Myocyte (in vitro differentiated cells): ENCODE measurements at places on chromosomes 13 and 19. TPM values are rescaled to one million over a fixed set of nuclear protein-coding genes. Genes with fewer than 3 reads are reported as not detected.

DNA sequence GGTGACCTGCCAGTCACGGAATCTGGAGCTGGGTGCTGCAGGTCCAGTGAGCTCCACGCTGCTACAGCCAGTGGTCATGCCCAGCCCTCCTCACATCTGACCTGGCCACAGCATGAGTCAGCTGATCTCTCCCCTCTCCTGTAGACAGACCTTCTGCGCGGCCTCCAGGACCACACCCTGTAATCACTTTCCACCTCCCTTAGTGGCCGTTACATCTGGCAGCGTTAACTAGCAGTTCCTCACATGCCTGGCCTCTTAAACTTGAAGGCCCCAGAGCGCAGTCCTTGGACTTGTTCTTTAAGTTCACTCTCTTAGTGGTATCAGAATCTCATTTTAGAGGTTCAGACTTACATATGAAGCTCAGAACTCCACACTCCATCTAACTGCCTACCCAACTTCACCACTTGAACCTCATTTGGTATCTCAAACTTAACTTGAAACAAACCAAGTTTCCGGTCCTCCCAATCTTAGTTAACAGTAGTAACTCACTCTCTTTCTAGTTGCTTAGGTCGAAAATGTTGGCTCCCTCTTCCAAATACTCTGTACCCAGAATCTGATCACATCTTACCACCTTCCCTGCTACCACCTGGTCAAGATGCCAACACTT, 22.7 kb downstream of the MIPEP start:
- DNase-seq, result peak; percentile 15

DNA sequence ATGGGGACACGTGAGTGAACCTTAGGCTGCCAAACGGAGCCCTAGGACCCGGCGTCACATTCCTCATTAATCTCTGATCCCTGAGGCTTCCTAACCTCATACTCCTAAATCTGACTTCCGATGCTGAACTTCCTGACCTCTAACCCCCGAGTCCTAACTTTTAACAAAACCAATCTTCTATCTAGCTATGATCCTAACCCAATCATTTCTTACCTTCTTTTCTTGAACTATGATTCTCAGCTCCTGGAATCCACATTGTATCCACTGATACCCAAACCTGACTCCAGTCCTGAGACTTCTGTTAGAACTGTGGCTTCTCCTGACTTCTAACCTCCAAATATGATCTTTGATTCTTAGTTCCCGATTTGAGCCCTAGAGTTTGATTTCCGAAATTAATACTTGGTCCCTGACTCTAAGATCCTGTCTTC, 447 bp downstream of the NFKBIB start:
- peak; percentile 84 for DNase-seq

GRCh38 chr19:41425174-41426115, 1.7 kb downstream of the B3GNT8 start:
- no peak for DNase-seq

DNA sequence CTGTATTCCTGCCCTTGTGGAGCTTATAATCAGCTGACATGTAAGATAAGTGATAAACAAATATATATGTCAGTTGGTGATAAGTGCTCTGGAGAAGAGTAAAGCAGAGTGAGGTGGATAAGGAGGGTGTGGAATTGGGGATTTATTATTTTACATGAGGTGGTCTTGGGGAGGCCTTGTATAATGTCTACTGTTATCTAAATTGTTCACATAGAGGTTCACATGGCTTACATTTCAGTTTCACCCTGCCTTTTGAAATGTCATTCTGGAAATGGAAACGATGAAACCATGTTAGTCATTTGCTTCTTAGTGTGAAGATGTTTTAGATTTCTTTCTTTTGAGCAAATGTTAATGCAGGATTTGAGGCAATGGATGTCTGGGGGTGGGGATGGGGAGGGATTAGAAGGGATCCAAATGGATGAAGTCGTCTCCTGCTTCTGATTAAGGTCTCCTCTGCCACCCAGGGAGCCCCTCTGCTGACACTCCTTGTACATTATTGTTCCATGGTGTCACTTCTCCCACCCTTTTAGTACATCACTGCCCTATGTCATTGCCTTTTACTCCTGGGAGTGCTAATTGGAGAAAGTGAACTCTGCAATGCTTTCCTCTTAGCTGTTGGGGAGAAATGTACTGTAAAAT, 14.0 kb downstream of the B3GLCT start:
- DNase-seq, result no peak

The STOML3 gene
- not detected in 2 replicates for total RNA-seq
